ENCODE measurements at places on chromosomes 7 and 10.

DNA sequence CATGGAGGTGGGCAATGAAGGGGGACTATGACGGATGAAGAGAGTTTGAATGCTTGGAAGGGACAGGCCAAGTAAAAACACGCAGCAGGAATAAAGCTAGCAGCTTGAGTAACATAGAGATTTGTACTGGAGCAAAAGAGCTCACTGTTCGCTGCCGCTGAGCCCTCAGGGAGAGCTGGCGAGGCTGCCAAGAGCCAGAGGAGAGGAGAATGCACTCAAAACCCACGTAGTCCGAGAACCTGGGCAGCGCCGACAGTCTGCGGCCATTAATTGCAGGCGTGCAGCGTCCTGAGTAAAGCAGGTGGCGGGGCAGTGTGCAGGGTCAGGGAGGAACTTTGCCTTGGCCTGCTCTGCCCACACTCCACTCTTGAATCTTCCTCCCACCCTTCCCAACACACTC lies 68.2 kb downstream of the SLC37A3 start:
- DNase-seq = no peak

- no peak for DNase-seq
These were observed 12.5 kb downstream of the ADK start for GRCh38 chr10:74163319-74164068.

GRCh38 chr10:38146579-38147333 lies 52.6 kb downstream of the ZNF37A start:
- DNase-seq = no peak

- DNase-seq = no peak
These were observed 1.5 kb downstream of the MLLT10 start for GRCh38 chr10:21535494-21535965.

DNA sequence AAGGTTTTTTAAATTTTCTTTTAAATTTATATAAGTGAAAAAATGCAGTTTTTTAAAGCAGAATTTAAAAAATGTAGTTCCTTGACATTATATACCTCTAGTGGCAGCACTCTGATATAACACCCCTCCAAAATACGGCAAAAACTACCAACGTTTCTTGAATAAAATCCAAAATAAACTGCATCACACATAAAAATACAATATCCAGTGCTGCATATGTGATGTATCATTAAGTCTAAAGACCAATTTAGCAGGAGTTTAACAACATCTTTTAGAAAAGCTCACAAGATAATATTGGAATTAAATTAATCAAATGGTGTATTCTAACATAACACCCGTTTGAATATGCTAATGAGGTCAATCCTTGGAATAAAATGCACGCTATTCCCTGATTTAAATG lies 1.4 kb downstream of the TCERG1L start:
- no peak for DNase-seq

GRCh38 chr10:63236113-63236935 lies 103.2 kb downstream of the NRBF2 start:
- DNase-seq = no peak

GRCh38 chr7:144384071-144384470 lies 19.4 kb downstream of the NOBOX start:
- DNase-seq = no peak

GRCh38 chr7:20504060-20504459 lies 111.4 kb upstream of the ABCB5 start:
- DNase-seq = no peak

GRCh38 chr7:51246258-51247245 lies 70.1 kb downstream of the COBL start:
- peak; percentile 14 for DNase-seq
